ENCODE measurements at places on chromosomes 2 and 18. TPM values are rescaled to one million over a fixed set of nuclear protein-coding genes. Genes with fewer than 3 reads are reported as not detected.

Gene ANKRD30B
- 0.44 TPM for total RNA-seq

Gene FKBP7
- 1.3 TPM for total RNA-seq

GRCh38 chr2:201675454-201675853 is 23.0 kb downstream of the MPP4 start:
- no peak for DNase-seq

DNA sequence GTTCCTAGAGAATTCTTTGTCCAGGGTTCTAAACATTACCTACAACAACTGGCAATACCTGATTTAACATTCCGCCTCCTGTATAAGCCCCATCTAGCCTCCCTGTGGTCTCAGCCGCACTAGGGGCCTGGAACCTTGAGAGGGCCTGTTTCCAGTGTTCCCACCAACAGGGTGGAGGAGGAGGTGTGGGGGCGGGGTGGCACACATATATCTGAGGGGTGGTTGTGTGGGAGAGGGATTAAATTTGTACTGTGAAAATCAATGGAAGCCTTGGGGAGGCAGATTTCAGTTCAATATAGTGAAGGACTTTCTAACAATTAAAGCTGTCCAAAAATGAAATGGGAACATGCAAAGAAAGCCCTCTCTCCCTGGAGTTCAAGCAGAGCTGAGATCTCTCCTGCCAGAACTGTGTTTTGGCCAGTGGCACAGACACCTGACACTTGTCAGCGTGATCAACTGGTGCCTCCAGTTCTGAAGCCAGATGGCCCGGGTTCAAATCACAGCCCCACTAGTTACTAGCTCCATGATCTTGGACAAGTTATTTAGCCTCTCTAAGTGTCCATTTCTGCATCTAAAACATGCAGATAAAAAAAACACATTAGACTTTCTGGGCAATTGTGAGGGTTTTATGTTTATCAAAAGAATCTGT is 17.0 kb upstream of the FZD7 start:
- DNase-seq, result no peak

Gene ILKAP
- 31.6 TPM for total RNA-seq

Gene FBXO48
- 1.2 TPM for total RNA-seq

Gene STK17B
- 54.7 TPM for total RNA-seq

Data from Caco-2 (cell line).